ENCODE measurements at places on chromosomes 1 and 21.

- no peak for DNase-seq
These were observed 14.0 kb downstream of the KDM5B start for GRCh38 chr1:202794051-202794740.

DNA sequence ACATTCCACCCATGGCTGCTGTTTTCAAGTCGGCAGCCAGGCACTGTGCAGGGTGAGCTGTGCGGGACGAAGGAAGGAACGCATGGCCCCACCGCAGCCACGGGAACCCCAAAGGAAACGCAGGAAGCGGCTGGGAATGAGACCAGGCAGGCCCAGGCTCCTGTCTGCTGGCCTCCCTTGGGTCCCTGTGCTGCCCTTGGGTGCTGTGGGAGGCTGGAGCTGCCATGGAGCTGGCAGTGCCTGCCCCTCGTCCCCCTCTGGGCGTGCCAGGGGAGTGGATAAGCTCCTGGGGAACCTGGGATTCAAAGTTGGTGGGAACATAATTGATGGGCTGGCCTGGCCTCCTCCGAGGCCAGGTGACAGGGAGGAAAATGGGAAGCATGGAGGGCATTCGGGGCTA lies 5.3 kb upstream of the KRTAP10-4 start:
- no peak for DNase-seq

DNA sequence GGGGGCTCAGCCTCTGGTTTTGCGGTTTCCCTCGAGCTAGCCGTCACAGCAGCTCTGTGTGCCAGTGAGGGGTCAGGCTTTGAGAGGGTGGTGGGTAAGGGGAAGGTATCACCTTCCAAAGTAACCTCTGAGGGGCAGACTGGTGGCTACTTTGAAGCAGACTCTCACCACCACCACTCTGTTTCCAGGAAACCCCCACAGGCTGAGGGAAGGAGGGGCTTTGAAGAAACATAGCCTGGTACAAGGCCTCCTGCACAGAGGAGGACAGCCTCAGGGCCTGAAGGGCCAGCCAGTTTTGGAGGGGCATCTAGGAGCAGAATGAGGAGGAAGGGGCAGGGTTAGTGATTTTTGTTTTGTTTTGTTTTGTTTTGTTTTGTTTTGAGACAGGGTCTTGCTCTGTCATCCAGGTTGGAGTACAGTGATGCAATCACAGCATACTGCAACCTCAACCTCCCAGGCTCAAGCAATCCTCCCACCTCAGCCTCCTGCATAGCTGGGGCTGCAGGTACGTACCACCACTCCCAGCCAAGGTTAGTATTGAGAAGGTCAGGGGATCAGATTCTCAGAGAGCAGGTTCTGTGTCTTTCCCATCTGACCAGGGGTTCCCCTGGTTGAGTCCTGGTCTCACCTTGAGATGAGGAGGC lies 17.2 kb upstream of the ZNF683 start:
- DNase-seq = no peak

- DNase-seq = no peak
These were observed 480.2 kb upstream of the RUNX1 start for GRCh38 chr21:35529171-35529863.

- DNase-seq = no peak
These were observed 82.9 kb downstream of the GALNT2 start for GRCh38 chr1:230149751-230150584.

GRCh38 chr1:198253259-198253658 lies 96.5 kb downstream of the NEK7 start:
- DNase-seq = no peak

DNA sequence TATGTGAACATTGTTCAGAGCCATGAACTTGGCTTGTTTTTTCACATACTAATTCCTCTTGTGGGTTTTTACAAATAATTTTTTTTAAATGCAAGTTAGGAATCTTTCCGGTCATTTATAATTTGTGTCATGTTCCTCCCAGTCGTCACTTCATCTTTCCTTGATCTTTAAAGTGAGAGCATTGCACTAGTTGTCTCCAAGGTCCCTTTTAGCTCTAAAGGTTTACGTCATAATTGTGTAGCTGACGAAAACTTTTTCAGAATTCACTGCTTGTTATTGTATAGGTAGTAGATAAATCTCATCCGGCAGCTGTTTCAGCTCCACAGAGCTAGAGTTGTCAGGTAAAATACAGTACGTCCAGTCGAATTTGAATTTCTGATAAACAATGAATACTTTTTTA lies 33.6 kb downstream of the SOAT1 start:
- DNase-seq = no peak

GRCh38 chr1:228022571-228023293 lies 15.9 kb downstream of the WNT3A start:
- no peak for DNase-seq

DNA sequence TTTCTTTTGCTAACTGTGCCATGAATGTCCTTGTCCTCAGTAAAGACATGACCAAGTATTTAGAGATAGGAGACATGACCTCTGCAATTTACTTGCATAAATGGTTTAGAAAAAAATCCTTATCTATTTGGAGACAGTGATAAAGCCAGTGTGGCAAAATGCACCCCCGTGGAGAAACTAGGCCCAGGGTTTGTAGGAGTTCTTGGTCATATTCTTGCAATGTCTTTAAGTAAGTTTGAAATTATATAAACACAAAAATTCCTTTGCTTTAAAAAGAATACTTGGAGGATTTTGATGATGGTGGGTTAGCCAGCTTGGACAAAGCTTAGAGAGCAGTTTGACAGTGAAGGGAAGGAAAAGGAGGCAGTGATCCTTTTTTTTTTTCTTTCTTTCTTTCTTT lies 101.9 kb upstream of the SLC45A1 start:
- no peak for DNase-seq

DNA sequence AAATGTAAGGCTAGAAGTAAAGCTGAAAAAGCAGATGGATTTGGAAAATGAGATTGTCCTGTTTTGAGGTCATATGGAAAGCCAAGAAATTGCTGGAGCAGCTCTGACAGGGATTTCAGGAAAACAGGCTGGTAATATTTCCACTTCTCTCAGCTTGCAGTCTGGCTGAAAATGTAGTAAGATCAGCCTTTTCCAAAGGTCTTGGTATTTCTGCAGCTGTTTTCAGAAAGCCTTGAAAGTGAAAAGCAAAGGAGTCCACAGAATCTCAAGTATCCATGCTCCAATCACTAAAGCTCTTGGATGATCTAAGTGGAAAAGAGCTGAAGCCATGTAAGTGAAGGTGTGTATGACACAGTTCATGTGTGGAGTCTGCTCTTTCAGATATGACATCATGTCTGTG lies 41.6 kb upstream of the APOBEC4 start:
- no peak for DNase-seq

DNA sequence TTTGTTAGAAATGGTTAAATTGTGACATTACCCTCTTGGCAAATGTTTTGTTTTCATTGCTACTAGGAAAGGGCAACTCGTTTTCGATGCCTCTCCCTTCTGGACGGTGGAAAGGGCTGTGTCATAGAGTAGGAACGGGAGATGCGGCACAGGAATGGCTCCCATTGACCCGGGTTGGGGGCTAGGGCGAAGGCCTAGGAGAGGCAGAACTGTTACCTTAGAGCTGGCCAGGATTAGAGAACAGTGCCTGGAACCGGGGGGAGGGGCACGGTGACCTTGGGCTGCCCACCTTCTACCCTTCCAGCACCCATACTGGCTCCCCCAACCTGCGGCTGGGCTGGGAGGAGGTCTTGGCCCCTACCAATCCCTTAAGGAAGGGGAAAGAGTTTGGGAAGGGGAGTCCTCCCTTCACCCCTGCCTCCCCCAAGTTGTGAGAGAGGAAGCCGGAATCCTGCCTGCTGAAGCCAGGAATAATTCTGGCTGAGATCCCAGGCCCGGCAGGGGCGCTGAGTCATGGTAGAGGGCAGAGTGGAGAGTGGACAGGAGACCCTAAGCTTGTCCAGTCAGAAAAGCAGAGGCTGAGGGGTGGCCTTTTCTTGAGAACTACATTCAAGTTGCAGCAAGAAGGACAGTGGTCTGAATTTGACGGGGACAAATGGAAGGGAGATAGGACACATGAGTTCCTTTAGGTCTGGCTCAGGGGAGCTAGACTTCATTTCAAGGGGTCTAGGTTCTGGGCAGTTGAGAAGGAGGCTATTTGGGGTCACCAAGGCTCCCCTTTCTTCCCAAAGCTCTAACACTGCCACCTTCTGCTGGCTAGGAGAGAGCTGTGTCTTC lies 8.2 kb downstream of the LMNA start:
- DNase-seq = no peak

- DNase-seq = no peak
These were observed 2.0 kb downstream of the LORICRIN start for GRCh38 chr1:153261281-153262069.

- DNase-seq = peak; percentile 71
These were observed at the start of gene DSTYK for GRCh38 chr1:205211169-205211838. Gene DSTYK, minus strand, starts transcription at chr1:205211702. Its CDS starts 167 bp downstream, at chr1:205211535.

DNA sequence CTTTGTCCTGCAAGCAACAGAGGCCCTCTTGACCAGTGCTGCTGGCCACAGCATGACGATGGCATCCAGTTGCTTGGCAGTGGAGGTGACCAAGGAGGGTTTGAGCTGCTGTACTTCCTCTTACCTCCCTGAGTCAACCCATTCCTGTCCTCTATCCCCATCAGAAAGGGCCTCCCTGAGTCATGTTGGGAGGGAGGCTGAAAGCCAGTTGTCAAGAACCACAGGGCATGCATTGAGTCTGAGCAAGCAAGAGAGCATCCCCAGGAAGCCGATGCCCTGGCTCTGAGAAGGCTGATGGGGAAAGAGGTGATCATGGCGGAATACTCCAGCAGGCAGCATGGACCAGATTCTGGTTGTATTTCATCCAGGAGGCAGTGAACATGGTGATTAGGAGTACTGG lies 69.6 kb downstream of the LACTBL1 start:
- DNase-seq = no peak

DNA sequence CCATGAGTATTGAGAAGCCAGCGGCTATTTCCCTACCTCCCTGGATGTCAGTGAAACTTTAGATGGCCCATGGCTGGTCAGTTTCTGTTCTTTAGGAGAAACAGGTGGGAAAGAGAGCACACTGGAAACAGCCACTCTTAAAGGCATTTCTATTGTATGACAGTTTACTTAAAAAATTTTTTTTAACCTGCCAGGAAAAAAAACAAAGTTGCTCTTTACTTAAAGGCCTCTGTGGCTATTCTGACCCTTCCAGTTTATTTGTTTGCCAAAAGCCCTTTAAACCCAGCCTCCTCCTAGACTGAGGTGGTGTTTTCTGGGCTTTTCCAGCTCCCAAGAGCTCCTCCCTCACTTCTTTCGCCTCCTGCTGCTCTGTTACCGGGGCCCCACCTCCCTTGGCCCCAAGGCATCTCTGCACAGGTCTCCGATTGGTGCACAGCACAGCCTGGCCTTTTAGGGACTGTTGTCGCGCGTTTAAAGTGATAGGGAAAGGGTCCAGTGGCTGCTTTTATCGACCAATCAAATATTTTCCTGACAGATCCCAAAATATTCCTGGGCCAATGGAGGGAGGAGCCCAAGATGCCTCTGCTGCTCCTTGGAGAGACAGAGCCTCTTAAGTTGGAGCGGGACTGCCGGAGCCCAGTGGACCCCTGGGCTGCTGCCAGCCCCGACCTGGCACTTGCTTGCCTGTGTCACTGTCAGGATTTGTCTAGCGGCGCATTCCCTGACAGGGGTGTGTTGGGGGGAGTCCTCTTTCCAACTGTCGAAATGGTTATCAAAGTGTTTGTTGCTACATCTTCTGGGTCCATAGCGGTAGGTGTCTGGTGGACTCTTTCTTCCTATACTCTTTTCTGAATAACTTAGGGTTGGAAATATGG lies at the start of gene SH3BGR:
SH3BGR (plus strand) TSS at position 639 of the 875 bp plus-strand sequence; CDS start at position 766, 127 bp downstream.
- no peak for DNase-seq

DNA sequence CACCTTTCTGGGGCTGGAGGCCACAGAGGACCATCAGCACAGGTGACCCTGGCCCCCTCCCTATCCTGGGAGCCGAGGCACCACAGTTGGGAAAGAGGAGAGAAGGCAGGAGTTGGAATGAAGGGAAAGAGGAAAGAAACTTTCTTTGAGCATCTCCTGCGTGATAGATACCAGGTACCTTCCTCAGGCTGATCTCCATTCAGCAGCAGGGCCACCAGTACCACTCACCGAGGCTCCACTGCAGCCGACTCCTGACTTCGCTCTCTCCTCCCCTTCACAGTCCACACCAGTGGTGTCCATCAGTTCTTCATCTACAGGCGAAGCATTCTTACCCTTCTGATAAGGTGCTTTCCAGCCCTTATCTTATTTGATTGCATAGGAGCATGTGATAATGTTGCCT lies 55.3 kb downstream of the LGR6 start:
- DNase-seq = no peak

- no peak for DNase-seq
These were observed 587.9 kb downstream of the ADGRL2 start for GRCh38 chr1:82388679-82389078.

DNA sequence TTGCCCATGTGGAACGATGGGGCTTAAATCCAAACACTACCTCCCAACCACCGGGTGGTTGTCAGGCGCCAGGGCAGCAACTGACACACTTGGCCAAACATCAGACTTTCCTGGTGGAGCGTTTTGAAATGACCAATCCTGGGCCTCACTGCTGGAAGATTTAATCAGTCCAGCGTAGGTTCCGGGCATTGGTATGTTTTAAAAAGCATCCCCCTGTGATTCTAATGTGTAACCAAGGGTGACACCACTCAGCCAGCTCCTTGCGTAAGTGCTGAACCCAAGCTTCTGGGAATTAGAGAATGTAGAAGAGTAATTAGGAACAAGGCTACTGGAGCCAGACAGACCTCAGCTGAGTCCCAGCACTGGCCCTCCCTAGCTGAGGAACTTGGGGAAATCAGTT lies 44.8 kb upstream of the KAZN start:
- DNase-seq = no peak

DNA sequence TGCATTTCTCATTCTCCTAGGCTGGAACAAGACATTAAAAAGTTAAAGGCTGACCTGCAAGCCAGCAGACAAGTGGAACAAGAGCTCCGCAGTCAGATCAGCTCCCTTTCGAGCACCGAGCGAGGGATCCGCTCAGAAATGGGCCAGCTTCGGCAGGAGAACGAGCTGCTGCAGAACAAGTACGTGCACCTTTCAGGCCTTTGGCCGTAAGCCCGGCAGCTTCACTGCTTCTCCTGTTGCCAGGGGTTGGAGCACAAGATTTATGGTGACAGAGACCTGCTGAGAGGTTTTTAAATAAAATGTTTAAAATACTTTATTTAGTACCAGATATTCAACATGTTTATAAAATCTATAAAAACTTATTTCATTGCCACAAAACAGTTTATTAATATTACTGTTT lies 53.4 kb downstream of the MACO1 start:
- DNase-seq = no peak

- peak; percentile 14 for DNase-seq
These were observed at the start of gene DNAJC6 for GRCh38 chr1:65309304-65310077. Gene DNAJC6, plus strand, starts transcription at chr1:65309543. Its CDS starts 203 bp downstream, at chr1:65309746.

DNA sequence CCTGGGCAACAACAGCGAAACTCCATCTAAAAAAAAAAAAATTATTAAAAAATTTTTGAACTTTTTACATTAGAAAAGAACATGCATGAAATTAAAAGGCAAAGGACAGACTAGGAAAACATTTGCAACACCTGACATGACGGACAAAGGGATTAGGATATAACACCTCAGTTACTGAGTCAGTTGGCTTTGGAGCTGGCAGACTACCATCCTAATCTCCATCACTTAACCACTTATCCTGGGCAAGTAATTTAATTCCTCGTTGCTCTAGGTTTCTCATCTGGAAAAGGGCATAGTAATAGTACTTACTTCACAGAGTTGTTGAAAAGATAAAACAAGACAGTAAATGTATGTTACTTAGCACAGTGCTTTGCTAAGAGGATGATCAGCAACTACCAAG lies 11.9 kb downstream of the HECTD3 start:
- DNase-seq = no peak

GRCh38 chr1:220420726-220421125 lies 107.2 kb upstream of the MARK1 start:
- no peak for DNase-seq

Measured in stimulated activated CD8-positive, alpha-beta memory T cell treated with anti-CD3 and anti-CD28 coated beads, Interleukin-4, amount 100 ng/mL, for 1 hour (primary cell).